ENCODE measurements at places on chromosomes 4 and X.

DNA sequence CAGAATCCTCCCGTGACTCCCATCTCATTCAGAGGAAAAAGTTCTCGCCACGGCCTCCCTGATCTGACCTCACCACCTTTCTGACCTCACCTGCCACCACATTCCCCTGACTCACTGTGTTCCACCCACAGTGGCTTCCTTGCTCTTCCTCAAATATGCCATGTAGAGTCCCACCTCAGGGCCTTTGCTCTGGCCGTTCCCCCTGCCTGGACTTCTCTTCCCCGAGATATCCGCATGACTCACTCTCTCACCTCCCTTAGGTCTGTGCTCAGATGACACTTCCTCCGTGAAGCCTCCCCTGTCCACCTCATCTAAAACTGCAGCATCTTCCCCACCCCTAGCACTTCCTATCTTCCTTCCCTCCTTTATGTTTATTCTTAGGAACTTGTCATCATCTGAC lies 7.2 kb upstream of the TSPYL2 start:
- no peak overlapping the region for H3K4me3 ChIP-seq
- peak overlapping the region; percentile 12 for H3K27ac ChIP-seq
- H3K4me1 ChIP-seq = peaks cover 6% of the 10 kb centered on the region
- H3K36me3 ChIP-seq = no peaks in the 10 kb centered on the region
- no peaks in the 10 kb centered on the region for H3K27me3 ChIP-seq
- ATAC-seq = peak; percentile 45

- H3K4me1 ChIP-seq = peaks cover 6% of the 10 kb centered on the region
- H3K27ac ChIP-seq = no peak overlapping the region
- H3K36me3 ChIP-seq = no peaks in the 10 kb centered on the region
- H3K27me3 ChIP-seq = no peaks in the 10 kb centered on the region
- ATAC-seq = no peak
Measured at GRCh38 chrX:111131572-111131971, 35.6 kb downstream of the PAK3 start.

GRCh38 chr4:14568351-14568750 lies 433.9 kb upstream of the CPEB2 start:
- no peaks in the 10 kb centered on the region for H3K4me1 ChIP-seq
- no peak overlapping the region for H3K4me3 ChIP-seq
- no peaks in the 10 kb centered on the region for H3K36me3 ChIP-seq
- H3K27me3 ChIP-seq = no peaks in the 10 kb centered on the region
- H3K27ac ChIP-seq = no peak overlapping the region

DNA sequence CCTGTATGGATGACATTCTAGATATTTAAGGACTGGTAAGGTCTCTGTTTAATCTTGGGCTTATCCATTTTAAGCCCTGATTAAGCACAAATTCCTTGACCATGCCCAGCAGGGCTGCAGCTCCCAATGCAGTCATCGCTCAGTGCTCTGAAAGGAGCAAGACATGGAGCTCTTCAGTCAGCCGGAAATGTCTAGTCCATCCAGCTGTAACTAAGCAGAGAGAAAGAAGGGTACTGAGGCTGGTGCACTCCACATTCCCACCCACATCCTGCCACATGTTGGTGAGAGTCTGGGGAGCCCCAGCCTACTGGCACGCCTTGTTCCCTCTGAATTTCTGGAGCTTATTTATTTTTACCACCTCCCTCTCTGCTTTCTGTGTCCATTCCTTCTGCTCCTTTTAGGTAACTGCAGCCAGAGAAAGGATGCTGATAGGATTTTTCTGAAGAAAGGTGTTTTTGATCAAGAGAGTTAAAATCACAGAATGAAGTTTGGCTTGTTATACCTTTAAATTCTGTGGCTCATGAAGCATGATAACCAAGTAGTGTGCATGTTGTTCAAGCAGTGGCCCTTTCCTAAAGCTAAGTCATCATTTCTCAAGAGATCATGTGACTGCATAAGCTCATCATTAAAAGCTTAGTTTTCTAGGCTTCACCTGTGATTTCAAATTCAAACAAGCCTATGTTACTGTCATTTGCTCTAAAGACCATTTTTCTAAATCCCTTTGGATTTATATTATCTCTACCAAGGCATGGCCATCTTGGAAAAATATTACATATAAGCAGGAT lies 74.0 kb downstream of the GALNT7 start:
- no peak overlapping the region for H3K27ac ChIP-seq
- peak; percentile 19 for ATAC-seq
- no peaks in the 10 kb centered on the region for H3K27me3 ChIP-seq

Measured in activated T-helper 17 cell treated with anti-CD3 and anti-CD28 coated beads, Interleukin-2, amount 50 U/mL, for 72 hours (primary cell).